CD8-positive, alpha-beta memory T cell (primary cell): ENCODE measurements at places on chromosomes 6 and 20. TPM values are rescaled to one million over a fixed set of nuclear protein-coding genes. Genes with fewer than 3 reads are reported as not detected.
A peak's percentile ranks its signal among the peaks of the same experiment; 100 is the strongest.

The CST11 gene
- not detected for polyA plus RNA-seq

The SPTLC3 gene
- polyA plus RNA-seq = 1.7 TPM

The DEFB118 gene
- not detected for polyA plus RNA-seq

The TMEM244 gene
- polyA plus RNA-seq = 3.2 TPM

The CDSN gene
- not detected for polyA plus RNA-seq

The SHLD1 gene
- 18.8 TPM for polyA plus RNA-seq

The PRKN gene
- polyA plus RNA-seq = 1.0 TPM

The HUS1B gene
- polyA plus RNA-seq = 0.94 TPM

The BMP2 gene
- not detected for polyA plus RNA-seq

The FAM83B gene
- not detected for polyA plus RNA-seq

The FOXS1 gene
- polyA plus RNA-seq = not detected

The OLIG3 gene
- polyA plus RNA-seq = not detected

The KCNK15 gene
- not detected for polyA plus RNA-seq

GRCh38 chr20:60680554-60680953 is 571.5 kb upstream of the CDH4 start:
- H3K27me3 ChIP-seq = no peaks in the 10 kb centered on the region
- H3K36me3 ChIP-seq = no peaks in the 10 kb centered on the region
- H3K4me1 ChIP-seq = no peaks in the 10 kb centered on the region
- H3K4me3 ChIP-seq = no peak overlapping the region

GRCh38 chr6:5670811-5671561 is 335.7 kb downstream of the NRN1 start:
- H3K27me3 ChIP-seq = no peaks in the 10 kb centered on the region
- no peak for DNase-seq
- H3K4me1 ChIP-seq = peaks cover 60% of the 10 kb centered on the region

- no peak overlapping the region for H3K4me3 ChIP-seq
- H3K27ac ChIP-seq = no peak overlapping the region
- no peaks in the 10 kb centered on the region for H3K36me3 ChIP-seq
- H3K27me3 ChIP-seq = no peaks in the 10 kb centered on the region
Measured at GRCh38 chr6:91879386-91879995, 1292.6 kb upstream of the MAP3K7 start.

DNA sequence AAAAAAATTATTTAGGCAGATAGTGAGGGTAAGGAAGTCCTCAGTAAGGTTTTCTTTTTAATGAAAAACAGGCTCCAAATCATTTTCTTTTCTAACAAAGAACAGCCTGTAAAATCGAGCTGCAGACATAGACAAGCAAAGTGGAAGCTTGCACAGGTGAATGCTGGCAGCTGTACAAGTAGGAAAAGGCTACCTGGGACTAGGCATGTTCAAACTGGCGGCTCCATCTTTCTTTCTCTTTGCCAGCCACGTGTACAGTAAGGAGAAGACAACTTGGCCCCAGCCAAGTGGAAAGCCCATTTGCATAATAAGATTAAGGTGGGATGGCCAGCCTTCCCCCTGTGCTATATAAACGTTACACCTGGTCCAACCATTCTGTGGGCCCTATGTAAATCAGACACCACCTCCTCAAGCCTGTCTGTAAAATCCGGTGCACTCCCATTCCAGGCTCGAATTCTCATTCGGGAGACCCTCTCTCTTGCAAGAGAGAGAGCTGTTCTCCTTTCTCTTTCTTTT is 27.0 kb upstream of the SLC2A12 start:
- H3K27me3 ChIP-seq = no peaks in the 10 kb centered on the region
- DNase-seq = no peak
- H3K36me3 ChIP-seq = no peaks in the 10 kb centered on the region
- no peak overlapping the region for H3K27ac ChIP-seq
- H3K4me1 ChIP-seq = no peaks in the 10 kb centered on the region
- no peak overlapping the region for H3K4me3 ChIP-seq

- no peak for DNase-seq
- H3K27ac ChIP-seq = no peak overlapping the region
- H3K4me3 ChIP-seq = no peak overlapping the region
- peaks cover 7% of the 10 kb centered on the region for H3K27me3 ChIP-seq
- no peaks in the 10 kb centered on the region for H3K4me1 ChIP-seq
Measured at GRCh38 chr20:2408111-2408510, 27.4 kb downstream of the TGM6 start.

DNA sequence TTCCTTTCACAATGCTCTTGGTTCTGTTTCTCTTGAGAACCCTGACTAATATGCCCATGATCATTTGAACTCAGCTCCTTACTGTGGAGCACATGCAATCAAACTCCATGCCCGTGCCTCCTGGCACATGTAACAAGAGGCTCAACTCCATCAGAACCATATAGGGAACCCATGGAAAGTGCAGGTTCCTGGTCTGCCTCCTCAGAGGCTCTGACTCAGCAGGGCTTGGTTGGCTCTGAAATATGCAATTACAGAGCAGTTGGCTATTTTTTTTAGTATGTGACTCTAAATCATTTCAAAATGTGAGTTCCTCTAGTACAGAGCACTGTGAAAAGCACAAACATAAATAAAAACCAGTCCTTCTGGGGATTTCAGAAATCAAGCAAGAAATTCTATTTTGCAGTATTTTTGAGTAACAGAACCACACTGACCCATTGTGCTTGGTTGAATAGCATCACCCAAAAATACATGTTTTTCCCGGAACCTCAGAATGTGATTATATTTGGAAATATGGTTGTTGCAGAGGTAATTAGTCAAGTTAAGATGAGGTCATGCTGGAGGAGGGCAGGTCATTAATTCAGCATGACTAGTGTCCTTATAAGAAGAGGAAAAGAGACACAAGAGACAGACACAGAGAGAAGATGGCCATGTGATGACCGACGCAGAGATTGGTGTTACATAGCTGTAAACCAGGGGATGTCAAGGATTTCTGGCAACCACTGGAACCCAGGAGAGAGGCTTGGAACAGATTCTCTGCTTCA is 13.2 kb upstream of the MAP3K4 start:
- H3K4me1 ChIP-seq = no peaks in the 10 kb centered on the region
- H3K4me3 ChIP-seq = no peak overlapping the region
- H3K36me3 ChIP-seq = no peaks in the 10 kb centered on the region
- H3K27me3 ChIP-seq = no peaks in the 10 kb centered on the region
- no peak overlapping the region for H3K27ac ChIP-seq

DNA sequence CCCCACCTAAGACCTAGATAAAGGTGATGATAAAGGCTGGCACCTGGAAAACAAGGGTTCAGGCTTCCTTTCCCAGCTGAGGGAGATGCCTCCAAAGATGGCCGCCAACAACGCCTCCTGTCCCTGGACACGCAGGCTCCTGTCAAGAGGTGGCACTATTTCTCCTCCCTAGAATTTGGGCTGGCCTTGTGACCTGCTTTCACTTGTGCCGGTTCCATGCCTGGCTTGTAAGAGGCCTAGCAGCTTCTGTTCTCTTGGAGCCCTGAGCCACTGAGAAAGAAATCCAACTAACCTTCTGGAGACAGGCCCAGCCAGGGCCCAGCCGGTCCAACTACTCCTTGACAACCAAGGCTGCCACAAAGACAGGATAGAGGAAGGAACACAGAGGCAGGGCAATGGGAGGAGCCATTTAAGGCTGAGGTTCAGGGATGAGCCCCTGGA is 60.2 kb upstream of the RALY start:
- H3K36me3 ChIP-seq = no peaks in the 10 kb centered on the region
- no peak overlapping the region for H3K27ac ChIP-seq
- H3K4me1 ChIP-seq = no peaks in the 10 kb centered on the region
- no peak overlapping the region for H3K4me3 ChIP-seq

DNA sequence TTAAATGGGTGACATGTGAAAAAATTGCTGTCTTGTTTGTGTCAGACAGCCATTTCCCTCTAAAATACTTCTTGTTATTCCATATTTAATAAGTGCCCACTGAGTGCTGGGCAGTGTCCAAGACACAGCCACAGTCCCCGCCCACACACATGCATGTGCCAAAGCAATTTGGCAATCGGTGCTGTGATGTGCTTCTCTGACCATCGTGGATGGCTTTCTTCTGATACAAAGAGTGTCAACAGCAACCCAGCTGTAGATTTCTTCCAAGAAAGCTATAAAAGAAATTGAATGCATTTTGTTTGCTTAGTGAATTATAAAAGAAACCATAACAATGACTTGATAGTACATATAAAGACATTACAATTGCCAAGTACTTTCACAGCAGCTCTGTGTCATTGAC is 140.5 kb upstream of the ATXN1 start:
- H3K36me3 ChIP-seq = no peaks in the 10 kb centered on the region
- no peak overlapping the region for H3K4me3 ChIP-seq
- H3K27ac ChIP-seq = no peak overlapping the region
- H3K27me3 ChIP-seq = no peaks in the 10 kb centered on the region
- no peak for DNase-seq

DNA sequence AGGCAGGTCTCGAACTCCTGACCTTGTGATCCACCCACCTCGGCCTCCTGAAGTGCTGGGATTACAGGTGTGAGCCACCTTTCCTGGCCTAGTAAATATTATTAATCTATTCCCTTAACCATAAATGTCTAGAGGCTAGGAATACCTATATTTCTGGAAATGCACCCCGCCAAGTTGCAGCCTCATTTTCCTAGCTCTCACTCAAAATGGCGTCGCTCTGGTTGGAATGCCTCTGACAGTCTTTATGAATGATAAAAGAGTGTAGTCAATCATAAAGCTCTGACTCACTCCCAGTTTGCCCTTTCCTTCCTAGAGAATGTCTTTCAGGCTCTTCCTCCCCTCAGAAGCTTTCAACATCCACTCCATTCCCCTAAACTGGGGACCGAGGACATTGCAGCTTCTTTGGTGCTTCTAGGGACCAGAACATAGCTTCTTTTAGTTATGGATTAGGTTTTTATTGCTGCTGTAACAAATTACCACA is 14.1 kb upstream of the TRIM26 start:
- DNase-seq = no peak
- no peak overlapping the region for H3K27ac ChIP-seq
- no peaks in the 10 kb centered on the region for H3K36me3 ChIP-seq
- H3K4me1 ChIP-seq = peaks cover 5% of the 10 kb centered on the region

GRCh38 chr6:166556863-166557322 is 29.6 kb downstream of the RAMACL start:
- H3K27ac ChIP-seq = no peak overlapping the region
- H3K36me3 ChIP-seq = no peaks in the 10 kb centered on the region
- no peaks in the 10 kb centered on the region for H3K27me3 ChIP-seq
- no peak overlapping the region for H3K4me3 ChIP-seq

- DNase-seq = no peak
- peaks cover 6% of the 10 kb centered on the region for H3K4me1 ChIP-seq
- H3K27me3 ChIP-seq = no peaks in the 10 kb centered on the region
- no peaks in the 10 kb centered on the region for H3K36me3 ChIP-seq
- H3K27ac ChIP-seq = no peak overlapping the region
Measured at GRCh38 chr6:37977715-37978114, 158.2 kb downstream of the ZFAND3 start.

DNA sequence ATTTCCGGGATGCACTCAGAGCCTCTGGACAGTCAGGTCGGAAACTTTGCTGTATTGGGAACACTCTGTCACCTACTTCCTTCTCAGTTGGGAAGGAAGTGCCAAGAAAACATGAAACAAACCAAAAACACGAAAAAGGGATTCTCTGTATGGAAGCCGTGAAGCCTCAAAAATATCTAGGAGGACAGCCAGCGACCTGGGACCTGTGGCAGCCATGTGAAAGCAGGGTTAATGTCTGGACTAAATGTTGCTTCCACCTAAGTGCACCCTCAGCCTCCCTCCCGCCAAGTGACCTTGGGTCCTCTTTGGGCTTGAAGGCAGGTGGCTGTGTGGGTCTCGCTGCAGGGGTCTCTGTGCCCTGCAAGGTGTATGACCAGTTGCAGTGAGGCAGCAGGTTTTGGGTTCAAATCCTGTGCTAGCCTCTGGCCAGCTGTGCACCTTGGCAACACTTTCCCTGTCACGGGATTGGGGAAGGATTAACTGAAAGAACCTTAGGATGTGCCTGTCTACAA is 851 bp downstream of the MAVS start:
- peaks cover 13% of the 10 kb centered on the region for H3K4me1 ChIP-seq
- H3K4me3 ChIP-seq = peak overlapping the region; percentile 91
- DNase-seq = no peak
- no peaks in the 10 kb centered on the region for H3K36me3 ChIP-seq
- no peaks in the 10 kb centered on the region for H3K27me3 ChIP-seq
- H3K27ac ChIP-seq = peak overlapping the region; percentile 81

DNA sequence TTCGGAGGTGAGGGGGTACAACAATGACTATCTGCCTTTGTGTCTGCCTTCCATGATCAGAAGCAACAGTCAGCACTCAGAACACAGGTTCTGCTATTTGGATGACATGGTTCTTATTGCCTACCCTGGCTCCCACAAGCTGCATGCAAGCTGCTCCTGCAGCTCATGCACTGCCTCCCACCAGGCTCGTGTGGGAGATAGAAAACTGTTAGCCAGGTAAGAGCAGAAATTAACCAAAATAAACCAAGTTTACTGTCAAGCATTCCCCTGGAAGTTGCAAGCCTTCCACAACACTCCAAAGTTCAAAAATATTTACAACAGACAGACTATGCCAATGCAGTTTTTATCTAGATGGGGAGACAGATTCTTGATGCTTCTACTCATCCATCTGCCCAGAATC is 31.0 kb downstream of the OPRM1 start:
- H3K36me3 ChIP-seq = no peaks in the 10 kb centered on the region
- no peak for DNase-seq
- H3K27ac ChIP-seq = no peak overlapping the region

DNA sequence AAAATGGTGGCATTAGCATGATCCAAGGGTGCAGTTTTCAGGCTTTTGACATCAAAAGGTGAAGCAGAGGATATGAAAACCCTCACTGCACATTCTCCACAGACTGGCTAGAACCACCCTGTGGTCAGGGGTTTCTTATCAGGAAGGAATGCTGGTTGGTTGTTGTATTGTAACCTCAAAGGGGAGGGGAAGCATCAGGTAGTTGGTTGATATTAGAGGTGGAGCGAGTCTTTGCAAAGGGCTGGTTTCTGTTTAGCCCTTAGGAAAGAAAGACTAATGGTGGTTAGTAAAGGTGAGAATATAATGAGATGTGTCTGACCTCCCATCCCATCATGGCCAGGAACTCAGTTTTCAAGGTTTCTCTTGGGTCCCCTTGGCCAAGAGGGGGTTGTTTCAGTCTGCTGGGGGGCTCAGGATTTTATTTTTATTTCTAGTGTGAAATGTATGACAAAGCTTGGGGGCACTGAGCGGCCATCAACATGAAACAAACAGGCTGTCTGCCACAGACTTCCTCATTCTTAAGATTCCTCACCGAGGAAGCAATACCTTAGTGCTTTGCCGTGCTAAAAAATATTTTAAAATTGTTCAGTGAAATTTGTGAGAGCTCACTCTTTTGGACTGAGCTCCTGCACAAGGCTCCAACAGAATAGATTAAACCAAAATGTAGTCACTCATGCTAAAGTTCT is 47.5 kb upstream of the PROKR2 start:
- DNase-seq = no peak
- no peak overlapping the region for H3K4me3 ChIP-seq
- no peaks in the 10 kb centered on the region for H3K36me3 ChIP-seq
- no peaks in the 10 kb centered on the region for H3K4me1 ChIP-seq

GRCh38 chr20:44012466-44013226 is 98.0 kb downstream of the TOX2 start:
- no peak for DNase-seq
- no peaks in the 10 kb centered on the region for H3K36me3 ChIP-seq
- H3K4me3 ChIP-seq = no peak overlapping the region
- H3K4me1 ChIP-seq = peaks cover 19% of the 10 kb centered on the region
- H3K27ac ChIP-seq = no peak overlapping the region
- no peaks in the 10 kb centered on the region for H3K27me3 ChIP-seq

- H3K27ac ChIP-seq = no peak overlapping the region
- H3K4me1 ChIP-seq = no peaks in the 10 kb centered on the region
- no peak for DNase-seq
- H3K4me3 ChIP-seq = no peak overlapping the region
- no peaks in the 10 kb centered on the region for H3K27me3 ChIP-seq
Measured at GRCh38 chr20:44228465-44229258, 18.1 kb upstream of the OSER1 start.
